Activated CD8-positive, alpha-beta T cell treated with anti-CD3 and anti-CD28 coated beads, Interleukin-2, amount 10 ng/mL, durations not matched to agents 7 days and 5 days (primary cell): ENCODE measurements at places on chromosomes 2 and 18.

DNA sequence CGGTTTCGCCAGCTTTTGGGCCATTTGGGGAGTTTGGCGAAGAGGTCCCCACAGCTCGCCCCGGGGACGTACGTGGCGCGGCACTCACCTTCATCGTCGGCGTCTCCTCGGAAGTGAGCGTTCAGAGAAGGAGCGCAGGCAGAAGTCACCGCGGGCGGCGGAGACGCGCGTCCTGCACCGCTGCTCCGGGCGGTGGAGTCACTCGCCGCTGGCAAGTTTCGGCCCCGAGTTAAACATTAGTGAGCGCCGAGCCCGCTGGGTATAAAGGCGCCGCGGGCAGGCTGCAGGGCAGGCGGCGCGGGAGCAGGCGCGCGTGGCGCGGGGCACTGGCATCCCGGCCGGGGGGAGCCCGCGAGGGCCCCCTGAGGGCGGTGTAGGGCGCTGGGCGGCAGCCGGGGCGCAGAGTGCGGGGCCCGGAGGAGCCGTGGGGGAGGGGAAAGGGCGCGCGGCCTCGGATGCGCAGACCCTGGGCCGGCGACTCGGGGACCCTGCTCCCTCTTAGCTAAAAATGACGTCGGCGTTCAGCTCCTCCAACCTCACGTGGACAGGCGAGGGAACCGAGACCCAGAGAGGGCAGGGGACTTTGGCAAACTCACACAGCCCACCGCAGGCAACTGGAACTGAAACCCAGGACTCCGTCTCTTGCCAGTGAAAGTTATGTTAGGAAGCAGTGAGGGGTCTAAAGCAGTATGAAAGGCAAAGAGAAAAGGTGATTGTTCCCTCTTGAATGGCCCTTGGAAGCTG, at the start of gene DPP4:
Gene DPP4, minus strand, starts transcription at position 328 of the 744 bp plus-strand sequence. Its CDS starts 234 bp downstream, at position 94.
- DNase-seq = peak; percentile 66

- DNase-seq = no peak
Measured at GRCh38 chr2:55883357-55883756, 40.2 kb downstream of the EFEMP1 start.

DNA sequence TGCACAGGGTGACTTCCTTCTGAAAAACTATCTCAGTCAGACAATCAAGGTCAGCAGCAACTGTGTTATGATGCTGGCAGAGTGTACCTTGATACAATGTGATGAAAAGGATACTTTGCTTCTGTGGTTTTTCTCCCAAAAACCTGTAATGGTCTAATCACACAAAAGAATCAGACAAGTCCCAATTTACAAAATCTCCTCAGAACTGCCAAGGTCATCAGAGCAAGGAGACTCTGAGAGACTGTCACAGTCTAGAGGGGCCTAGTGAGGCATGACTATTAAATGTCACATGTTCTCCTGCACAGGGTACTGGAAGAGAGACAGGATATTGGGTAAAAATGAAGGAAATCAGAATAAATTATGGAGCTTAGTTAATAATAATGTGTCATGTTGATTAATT, 185.4 kb downstream of the ST6GAL2 start:
- no peak for DNase-seq

DNA sequence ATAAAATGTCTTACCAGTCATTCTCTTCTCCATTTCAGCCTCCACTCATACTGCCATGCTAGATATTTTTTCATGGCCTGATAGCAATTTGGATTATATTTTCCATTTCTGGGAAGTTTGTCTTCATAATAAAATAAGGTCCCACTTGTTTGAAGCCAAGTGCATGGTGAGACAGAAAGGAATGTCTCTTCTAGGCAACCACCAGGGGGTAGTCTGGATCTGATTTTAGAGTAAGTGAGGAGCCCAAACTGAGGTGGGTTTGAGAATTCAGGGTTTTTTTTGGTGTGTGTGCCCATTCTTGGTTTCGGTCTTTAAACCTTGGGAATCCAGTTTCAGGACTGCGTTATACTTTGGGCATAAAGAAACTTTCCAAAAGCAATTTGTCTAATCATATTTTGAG, 315.5 kb downstream of the RPRM start:
- DNase-seq = peak; percentile 27

DNA sequence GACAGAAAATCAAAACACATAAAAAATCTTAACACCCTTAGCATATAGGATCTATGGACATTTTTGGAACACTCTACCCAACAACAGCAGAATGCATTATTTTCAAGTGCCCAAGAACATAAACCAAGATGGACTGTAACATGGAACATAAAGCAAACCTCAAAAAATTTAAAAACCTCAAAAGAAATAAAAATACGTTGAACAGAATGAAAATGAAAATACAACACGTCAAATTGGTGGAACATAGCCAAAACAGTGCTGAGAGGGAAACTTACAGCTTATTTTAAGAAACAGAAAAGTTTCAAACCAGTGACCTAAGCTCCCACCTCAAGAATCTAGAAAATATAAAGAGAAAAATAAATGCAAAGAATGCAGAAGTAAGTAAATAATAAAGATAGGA, 58.3 kb upstream of the BCL2L11 start:
- DNase-seq = no peak

- no peak for DNase-seq
Measured at GRCh38 chr2:217262911-217263310, 403.0 kb upstream of the TNP1 start.

DNA sequence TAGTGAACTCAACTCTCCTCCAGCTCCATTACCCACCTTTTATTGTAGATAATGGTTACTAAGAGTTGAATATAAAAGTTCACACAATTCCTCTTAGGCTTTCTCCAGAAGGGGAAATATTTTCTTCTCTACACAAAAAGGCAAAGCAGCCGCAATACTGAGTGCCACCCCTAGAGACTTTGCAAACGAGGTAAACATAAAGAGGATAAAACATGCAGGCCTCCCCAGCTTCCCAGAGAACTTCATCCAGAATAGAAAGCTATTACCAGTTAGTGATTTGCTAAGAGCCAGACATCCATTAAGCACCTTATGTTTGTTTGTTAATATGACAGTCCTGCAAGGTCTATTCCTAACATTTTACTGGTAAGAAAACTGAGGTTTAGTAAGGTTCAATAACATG, 17.4 kb downstream of the ZNF521 start:
- no peak for DNase-seq

DNA sequence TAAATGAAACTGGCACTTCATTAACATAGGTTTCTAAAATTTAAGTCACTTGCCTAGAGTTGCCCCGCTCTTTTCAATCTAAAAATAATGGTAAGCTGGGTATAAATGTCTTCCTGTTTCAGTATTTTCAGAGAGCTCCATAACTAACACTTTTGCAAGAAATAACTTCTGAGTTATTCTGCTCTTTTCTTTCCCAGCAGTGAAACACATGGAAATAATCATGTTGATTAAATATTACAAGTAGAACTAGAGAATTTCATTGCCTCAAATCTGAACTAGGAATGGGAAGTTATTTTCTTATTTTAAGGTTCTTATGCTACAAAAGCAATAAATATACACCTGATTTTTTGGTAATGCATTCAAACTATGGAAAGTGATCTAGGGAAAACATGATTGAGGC, 257.4 kb downstream of the IKZF2 start:
- no peak for DNase-seq

DNA sequence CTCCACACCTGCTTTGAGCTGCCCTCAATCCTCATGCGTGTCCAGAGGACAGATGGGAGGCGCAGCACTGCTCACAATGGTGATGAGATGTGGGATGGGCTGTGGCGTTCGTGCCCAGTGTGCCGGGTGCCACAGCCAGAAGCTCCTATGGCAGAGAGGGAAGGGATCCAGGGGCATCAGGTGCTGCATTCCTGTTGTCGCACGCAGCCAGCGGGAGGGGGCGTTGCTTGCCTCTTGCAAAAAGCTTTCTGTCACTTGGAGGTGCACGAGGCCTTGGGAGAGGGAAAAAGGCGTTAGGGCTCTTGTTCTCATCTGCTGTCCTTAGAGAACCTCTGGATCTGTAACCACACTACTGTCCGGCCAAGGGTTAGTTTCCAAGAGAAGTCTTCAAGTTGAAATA, 29.2 kb upstream of the ALLC start:
- DNase-seq = no peak

- DNase-seq = no peak
Measured at GRCh38 chr2:41930807-41931566, 116.8 kb upstream of the PKDCC start.

- no peak for DNase-seq
Measured at GRCh38 chr2:19195661-19196060, 162.8 kb downstream of the OSR1 start.

DNA sequence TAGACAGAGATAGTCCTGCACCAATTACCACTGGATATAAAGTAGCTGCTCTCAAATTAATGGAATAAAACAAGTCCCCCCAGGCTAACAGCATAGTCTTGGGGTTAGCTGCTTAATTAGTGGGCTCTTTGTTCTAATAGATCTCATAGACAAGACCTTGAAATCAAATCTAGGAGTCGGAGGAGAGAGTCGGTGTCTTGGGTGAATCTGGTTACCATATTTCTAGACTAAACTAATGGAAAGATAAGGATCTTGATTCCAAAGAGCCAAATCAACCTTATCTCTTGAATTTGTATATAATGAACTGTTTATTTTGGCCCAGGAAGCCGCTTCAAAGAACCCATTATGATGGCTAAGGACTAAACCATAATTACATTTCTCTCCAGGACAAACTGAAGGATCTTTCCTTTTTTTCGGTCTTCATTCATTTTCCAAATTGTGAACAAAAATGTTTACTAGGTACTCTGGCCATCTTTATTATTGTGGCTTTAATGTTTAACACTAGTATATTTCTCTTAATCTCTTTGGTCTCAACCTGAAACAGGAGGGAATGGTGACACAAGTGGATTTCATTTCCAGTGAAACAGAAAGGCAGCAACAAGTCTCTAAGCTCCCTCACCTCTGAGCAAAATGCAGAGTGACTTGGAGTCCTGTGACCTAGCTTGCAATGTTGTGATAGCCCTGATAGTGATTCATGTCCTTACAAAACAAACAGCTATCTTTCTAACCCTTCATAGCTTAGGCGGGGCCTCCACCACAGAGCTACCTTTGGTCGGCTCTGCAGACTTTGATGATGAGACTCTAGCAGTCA, 137.9 kb upstream of the PARD3B start:
- no peak for DNase-seq

DNA sequence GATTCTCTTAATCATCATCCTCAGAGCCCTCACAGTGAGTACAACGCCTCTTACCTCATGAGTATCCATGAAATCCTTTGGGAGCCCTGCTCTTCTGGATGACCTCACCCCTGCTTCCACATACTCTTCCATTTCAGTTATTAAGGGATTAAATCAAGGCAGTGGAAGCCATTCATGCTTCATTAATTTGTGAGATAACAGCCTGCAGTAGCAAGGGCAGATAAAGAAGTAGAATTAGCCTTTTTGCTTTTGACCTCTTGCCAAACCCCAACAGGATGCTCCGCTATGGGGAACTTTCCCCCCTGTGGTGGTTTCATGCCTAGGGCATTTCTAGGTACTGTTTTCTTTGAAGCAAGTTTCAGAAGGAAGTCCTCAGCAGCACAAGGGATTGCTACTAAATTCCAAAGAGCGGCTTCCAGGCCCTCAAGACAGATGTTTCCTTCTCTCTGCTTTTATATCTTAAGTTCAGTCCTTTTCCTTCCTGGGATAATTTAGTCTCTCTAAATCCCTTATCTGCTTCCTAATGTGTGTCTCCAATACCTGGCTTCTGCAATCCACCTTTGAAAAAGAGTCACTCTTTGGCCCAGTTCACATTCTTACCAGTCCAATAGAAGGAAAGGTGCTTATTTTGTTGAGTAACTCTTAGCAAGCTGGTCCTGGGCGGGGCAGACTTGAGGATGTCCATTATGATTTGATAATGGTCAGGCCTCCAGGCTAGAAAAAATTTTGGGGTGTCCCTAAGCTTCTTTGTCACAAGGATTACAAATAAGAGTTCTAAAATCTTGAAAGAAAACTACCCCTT, 76.9 kb downstream of the MYO1B start:
- DNase-seq = peak; percentile 52

DNA sequence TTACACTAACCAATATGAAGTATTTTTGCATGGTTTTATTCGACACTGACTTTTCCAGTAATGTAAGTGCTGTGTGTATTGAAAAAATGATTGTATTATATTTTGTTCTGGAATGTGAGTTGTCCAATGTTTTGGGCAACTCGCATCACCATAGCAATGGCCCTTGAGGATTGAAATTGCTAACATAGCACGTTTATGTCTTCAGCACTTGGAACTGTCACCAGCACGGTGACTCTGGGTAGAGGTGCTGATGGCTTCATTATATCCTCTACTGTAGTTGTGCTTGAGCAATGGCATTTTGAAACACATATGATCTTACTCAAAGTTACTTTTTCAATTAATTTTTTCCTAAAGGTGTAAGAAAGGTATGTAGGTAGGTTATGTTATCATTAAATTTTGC, 271.5 kb downstream of the ACTR3 start:
- no peak for DNase-seq

GRCh38 chr2:85656468-85656867, 11.5 kb downstream of the SFTPB start:
- no peak for DNase-seq

DNA sequence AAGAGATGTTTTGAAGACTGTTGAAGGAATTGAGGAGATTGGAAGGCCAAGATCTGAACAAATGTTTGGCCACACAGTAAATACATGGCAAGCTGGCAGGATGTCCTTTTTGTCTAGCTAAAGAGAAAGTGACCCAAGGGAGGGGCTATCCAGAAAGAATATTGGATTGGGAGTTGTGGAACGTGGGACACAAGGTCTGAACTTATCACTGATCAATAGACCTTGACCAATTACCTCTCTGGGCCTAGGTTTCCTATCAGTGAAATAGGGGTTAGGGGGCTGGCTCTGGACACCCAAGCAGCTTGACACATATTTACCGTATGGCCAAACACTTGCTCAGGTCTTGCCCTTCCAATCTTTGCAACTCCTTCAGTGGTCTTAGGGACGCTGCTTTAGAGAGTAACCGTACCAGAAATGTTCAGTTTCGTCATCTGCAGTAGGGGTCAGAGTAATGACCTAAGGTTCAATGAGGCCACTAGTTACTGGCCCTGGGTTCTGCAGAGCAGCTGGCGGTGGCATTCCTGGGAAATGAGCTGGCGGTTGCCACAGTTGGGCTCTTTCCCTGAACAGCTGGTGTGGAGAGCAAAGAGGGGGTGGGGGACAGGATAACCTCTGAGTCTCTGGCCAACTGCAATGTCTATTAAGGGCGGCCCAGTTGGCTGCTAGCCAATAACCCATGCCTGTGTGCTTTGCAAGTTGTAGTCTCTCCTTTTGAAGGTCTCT, 70.1 kb upstream of the STPG4 start:
- DNase-seq = no peak

GRCh38 chr2:28982381-28982950, 1.4 kb downstream of the TOGARAM2 start:
- no peak for DNase-seq
